A172 (cell line): ENCODE measurements at places on chromosomes 2 and 18.

DNA sequence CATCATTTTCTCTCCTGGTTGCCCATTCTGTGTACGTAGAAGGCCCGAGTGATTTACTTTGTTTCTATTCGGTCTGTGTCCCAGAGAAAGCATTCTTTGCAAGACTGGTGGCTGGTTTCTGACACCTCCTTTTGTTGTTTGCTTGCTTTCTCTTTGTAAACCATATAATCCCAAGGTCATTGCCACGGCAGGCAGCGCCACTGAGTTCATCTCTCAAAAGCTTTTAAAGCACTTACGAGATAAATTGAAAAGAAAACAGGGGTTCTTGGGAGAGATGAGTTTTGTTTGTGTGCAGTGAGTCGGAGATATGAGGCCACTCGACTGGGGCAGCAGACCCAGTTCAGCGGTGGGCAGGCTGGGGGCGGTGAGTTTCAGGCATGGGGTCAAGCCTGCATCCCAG, 137.6 kb downstream of the NCK2 start:
- DNase-seq: no peak

- no peak for DNase-seq
Observed at GRCh38 chr2:109481196-109481555, 132.6 kb downstream of the SEPTIN10 start.

DNA sequence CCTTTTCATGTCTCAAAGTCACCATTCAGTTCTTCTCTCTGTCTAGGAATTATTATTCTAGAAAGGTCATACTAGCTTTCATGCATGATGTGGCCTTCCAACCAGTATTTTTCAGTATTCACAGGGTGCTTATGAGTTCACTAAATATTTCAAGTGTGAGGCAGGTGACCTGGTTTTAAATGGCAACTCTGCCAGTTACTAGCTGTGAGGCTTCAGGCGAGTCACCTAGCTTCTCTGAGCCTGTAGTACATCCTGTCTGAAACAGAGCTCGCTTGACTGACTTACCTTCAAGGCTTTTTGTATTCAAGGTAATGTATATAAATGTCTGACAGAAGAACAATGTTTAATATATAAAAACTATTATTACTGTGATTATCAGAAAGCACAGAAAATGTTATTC, 19.4 kb upstream of the ACVR1 start:
- no peak for DNase-seq

GRCh38 chr2:74548900-74549826, 4.6 kb downstream of the LOXL3 start:
- no peak for DNase-seq

GRCh38 chr2:177683661-177684069, 291.1 kb downstream of the AGPS start:
- DNase-seq: no peak

GRCh38 chr2:69588945-69589344, 54.6 kb downstream of the AAK1 start:
- DNase-seq: no peak

DNA sequence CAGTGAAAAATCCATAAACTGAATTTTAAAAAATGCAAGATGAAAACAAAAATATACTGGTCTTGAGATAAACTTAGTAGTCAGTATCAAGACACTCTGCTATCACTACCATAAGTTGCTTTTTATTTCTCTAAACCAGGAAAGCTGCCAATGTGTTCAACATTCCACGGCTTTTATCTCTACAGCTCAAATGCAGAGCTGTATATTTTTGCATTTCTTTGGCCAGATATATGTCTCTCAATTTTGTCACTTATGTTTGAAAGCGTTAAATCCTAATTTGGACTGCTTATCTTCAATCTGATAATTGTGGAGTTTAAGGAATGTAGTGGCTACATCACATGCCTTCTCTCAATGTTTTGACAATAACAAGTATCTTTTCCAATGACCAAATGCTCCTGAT, 609.5 kb downstream of the EPHA4 start:
- peak; percentile 34 for DNase-seq

- no peak for DNase-seq
Observed at GRCh38 chr2:16628314-16628713, 37.3 kb downstream of the CYRIA start.

GRCh38 chr2:214322662-214323061, 88.2 kb upstream of the VWC2L start:
- DNase-seq: no peak

GRCh38 chr2:31388736-31389135, 25.8 kb downstream of the XDH start:
- DNase-seq: no peak

DNA sequence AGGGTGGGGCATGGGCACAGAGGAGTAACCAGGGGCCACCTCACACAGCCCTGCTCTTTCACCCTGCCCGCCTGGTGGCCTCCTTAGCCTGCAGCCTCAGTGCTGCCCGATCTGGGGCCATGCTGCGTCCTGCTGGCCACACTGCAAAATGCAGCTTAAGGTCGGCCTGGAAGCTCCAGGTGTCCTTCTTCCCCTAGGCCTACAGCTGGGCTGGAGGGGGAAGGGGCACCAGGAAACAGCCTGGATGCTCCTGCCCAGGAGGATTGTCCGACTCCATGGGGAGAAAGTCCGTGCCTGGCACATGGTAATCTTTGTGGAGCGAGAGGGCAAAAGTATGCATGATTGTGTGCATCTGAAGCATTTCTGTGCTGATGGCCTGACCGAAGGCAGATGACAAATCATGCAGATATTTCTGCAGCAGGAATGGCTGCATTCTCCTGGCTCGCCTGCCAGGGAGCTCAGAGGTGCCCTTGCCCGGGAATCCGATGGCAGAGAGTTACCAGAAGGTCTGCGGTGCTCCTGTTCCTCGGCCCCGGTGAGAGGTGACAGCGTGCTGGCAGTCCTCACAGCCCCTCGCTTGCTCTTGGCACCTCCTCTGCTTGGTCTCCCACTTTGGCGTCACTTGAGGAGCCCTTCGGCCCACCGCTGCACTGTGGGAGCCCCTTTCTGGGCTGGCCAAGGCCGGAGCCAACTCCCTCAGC, 12.8 kb upstream of the ALPP start:
- DNase-seq: peak; percentile 63

DNA sequence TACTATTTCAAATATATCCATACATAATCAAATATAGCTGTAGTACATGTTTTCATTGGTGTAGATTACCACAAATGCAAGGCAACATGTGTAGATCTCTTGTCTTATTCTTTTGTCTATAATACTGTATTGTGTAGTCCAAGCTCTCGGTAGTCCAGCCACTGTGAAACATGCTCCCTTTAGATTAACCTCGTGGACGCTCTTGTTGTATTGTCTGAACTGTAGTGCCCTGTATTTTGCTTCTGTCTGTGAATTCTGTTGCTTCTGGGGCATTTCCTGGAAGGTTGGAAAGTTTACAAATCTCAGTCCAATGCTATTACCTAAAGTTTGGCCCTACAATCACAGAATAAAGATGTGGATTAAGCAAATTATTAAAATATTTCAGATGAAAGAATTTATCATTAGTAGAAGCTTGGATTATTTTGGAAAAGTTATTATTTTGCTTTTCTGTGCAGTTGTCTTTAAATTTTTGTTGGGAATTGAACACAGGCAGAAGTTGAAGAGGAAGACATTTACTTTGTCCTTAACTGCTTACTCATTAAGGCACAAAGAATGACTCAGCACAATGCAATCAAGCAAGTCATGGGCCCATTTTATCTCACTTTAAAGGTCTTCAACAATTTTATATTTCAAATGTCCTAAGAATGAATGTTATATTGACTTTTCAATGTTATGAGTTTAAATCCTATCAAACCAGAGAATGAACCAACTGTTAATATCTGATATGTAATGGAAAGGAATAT, 103.4 kb upstream of the CAVIN2 start:
- DNase-seq: peak; percentile 34

DNA sequence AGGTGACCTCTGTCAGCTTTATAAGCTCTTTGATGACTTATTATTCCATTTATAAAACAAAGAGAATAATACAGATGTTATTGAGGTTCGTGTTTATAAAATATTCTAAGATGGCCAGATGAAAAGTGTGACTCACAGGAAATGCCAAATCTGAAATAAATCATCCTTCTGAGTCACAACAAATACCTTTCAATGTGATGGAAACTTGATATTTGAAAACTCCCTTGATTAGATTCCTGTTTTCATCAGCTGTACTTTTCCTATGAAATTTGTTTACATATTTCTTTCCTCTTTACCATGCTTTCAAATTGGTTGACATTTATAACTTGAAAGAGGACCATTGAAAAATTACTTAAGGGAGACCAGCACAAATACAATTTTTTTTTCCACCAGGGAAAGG, 30.6 kb upstream of the PPP1R1C start:
- peak; percentile 77 for DNase-seq

DNA sequence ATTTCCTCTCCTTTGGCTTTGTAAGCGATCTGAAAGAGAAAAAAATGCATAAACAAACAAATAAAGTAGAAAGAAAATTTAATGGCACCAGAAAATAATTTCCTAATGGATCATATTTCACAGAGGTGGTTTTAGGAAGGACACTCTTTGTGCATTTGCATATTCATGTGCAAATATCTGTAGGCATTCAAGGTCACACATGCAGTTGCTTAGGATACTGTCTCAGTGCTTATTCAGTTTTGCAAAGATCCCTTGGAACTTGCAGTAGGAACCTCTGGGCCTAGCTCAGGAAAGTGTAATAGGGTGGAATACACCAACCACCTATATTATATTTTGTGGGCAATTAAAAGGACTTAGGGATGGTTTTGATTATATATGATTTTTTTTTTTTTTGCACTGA, 54.3 kb downstream of the NEB start:
- no peak for DNase-seq

- no peak for DNase-seq
Observed at GRCh38 chr2:238653431-238654109, 194.3 kb upstream of the TWIST2 start.
